Left ventricle myocardium inferior (tissue), 1 donor: ENCODE measurements at places on chromosomes 13 and 19.

- DNase-seq = no peak
Measured at GRCh38 chr13:105773241-105773640, 762.2 kb downstream of the EFNB2 start.

GRCh38 chr19:38070573-38070972 lies 153.4 kb downstream of the DPF1 start:
- DNase-seq = no peak

GRCh38 chr13:91767651-91768050 lies 369.2 kb downstream of the GPC5 start:
- no peak for DNase-seq

DNA sequence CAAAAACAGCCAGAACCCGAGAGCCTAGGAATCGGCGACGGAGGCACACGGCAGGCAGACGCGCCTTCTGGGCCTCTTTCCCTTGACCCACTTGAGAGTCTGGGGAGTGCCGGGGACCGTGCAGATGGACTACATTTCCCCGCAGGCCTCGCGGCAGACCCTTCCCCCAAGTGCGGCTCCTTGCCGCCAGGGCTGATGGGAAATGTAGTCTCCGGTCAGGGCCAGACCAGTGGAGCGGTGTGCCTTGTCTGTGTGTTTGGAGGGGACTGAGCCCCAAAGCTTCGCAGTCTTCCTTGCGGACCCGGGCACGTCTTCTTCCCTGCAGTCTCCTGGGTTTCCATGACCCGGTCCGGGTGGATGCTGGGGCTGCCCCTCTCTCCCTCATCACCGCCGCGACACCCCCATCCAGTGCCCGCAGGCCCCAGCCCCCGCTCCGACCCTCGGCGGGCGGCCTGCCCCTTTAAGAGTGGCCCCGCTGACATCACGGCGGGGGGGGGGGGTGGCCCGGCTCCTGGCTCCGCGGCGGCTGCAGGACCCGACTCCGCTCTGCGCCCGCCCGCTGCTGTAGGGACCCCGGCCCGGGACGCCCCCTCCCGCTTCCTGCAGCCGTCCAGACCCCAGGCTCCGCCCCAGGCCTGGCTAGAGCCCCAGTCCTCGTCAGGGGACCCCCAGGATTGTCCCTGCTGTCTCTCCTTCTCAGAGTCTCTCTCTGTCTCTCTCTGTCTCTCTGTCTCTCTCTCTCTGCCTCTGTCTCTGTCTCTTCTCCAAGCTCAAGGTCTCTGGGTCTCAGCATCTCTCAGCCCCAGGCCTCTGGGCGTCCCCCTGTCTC lies 758 bp upstream of the CACNG7 start:
- DNase-seq = no peak

DNA sequence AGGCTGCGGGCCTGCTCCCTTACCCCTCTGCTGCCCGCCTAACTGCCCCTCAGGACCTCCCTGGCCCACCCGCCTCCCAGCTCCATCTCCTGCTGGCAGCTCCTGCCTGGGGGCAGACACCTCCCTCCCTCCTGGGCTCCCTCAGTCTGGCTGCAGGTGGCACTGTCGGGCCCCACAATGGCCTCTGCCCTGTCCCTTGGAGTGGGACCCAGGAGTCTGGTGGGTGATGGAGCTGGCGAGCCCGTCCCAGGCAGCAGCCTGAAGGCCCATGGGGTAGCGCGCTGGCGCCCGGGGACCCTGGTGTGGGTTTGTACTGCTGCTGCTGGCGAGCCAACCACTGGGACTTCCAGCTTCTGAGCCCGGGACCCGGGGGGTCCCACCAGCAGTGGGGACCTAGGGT lies 83.6 kb downstream of the KDM4B start:
- DNase-seq = no peak
